ENCODE measurements at places on chromosomes 5 and 9.
A peak's percentile ranks its signal among the peaks of the same experiment; 100 is the strongest.

DNA sequence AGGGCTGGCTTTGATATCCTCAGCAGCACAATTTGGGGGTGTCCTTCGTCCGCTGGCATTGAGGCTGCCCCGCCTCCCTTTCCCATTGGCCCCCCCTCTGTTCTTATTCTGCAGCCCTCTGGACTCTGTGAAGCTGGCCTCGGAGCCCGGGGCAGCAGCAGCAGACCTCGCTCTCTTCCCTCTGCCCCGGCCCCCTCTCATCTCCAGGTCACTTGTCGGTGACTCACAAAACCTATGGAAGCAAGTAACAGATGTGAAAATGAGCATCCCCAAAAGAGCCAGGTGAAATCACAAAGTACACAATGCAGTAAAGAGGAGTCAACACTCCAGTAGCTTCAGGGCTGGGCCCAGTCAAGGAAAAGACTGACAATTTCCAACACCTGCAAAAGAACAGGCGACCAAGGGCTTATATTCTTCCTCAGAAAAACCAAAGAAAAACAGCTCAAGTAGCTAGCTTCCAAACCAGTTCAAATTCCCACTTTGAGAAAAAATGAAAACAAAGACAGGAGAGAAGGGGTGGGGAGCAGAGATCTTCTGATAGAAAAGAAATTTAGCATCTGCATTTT, 97.5 kb downstream of the ZNF608 start:
- no peak for DNase-seq

- no peak for DNase-seq
Measured at GRCh38 chr5:150309101-150309885, 6.6 kb upstream of the ARSI start.

- no peak for DNase-seq
Measured at GRCh38 chr9:15707000-15707399, 154.2 kb downstream of the CCDC171 start.

DNA sequence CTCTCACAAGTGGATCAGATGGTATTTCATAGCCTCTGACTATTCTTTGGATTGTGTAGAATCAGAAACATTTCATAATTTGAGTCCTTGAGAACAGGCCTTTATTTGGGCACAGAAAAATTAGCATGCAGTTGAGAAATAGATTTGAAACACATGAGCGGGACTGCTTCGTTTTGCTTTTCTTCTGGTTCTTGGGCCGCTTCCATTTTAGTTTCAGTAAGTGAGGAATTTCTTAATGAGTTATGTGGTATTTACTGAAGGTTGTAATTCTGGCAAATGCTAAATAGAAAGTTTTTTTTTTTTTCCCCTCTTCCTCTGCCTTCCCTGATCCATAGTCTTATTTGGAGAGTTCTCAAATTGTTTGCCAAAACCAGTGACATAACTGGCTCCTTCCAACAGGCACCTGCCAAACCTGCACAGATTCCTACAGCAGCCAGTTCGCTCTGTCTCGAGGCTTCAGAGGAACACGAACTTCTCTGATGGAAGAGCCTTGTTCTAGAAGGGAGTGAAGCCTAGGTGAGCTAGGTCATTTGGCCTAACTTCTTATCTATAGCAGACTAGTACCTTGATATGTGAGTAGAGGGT, 71.2 kb upstream of the SLC28A3 start:
- no peak for DNase-seq

DNA sequence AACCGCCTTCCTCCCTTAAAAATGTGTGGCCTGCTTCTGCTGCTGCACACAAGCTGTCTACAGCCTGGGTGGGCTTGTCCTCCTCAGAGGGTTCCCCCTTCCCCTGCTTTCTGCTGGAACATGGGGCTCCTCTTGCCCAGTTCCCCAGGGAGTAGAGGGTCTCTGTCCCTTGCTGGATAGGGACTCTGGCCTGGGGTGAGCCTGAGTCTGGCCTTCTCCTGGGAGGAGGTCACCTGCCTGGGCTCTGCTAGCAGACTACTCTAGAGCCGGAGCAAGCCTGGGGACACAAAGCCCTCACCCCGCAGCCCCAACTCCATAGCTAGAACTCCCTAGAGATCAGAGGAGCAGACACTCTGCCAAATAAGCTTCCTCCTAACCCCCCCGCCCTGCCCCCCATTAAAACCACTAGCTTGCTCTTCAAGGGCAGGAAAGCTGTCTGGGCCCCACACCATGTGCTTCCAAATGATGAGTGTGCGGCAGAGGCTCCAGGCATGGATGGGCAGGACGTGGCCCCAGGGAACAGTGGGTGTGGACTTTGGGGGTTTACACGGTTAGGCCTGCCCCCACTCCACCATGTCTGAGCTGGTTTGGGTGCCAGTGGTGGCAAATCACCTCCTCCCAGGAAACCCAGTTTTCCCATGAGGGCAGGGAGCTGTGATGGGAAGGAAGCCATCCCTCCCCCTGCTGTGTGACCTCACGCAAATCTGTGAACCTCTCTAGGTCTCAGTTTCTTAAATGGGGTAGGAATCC, 10.0 kb downstream of the TCF7 start:
- DNase-seq = peak; percentile 77

GRCh38 chr9:128247226-128247803, 28.5 kb downstream of the GOLGA2 start:
- no peak for DNase-seq

GRCh38 chr5:176948458-176948857, 49.3 kb upstream of the HK3 start:
- peak; percentile 8 for DNase-seq

DNA sequence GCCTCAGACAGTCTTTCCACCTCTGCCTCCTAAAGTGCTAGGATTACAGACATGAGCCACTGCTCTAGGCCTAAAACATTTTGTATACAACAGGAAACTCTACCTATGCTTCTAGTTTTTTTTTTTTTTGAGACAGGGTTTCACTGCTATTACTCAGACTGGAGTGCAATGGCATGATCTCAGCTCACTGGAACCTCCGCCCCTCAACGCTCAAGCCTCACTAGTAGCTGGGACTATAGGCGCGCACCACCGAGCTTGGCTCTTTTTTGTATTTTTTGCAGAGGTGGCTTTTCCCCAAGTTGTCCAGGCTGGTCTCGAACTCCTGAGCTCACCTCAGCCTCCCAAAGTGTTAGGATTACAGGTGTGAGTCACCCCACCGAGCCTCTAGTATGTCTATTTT, 5.4 kb downstream of the HSPA9 start:
- no peak for DNase-seq

DNA sequence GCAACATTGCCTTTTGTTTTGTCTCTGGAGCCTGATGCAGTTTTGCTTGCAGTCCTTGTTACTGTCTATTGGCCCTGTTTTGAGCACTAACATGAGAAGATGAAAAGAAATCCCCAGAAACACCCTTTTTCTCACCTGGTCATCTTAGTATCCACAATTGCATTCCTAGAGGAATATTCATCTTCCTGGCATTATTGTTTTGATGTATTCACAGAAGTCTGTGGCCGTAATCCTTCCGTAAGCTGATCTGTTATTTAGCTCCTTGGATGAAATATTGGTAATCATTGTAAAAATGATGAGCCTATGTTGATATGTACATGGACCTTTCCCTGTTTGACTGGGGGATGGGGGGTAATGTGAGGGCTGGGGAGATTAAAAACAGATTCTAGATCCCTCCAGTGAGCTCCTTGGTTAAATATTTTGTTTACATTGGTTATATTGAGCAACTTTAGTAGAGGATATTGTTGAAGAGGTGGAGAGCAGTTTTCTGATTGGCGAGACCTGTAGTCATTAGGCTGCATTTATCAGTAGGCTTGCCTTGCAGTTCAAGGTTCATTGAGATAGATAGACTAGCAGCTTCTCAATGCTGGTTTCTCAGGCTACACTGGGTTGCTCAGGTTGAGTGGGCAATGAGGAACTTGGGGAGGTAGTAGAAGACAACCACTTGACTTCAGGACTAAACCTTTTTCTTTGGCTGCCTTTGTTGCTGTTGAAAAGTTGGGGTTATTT, 117.5 kb downstream of the MACIR start:
- no peak for DNase-seq

- no peak for DNase-seq
Measured at GRCh38 chr9:134315716-134316448, 10.4 kb upstream of the RXRA start.

DNA sequence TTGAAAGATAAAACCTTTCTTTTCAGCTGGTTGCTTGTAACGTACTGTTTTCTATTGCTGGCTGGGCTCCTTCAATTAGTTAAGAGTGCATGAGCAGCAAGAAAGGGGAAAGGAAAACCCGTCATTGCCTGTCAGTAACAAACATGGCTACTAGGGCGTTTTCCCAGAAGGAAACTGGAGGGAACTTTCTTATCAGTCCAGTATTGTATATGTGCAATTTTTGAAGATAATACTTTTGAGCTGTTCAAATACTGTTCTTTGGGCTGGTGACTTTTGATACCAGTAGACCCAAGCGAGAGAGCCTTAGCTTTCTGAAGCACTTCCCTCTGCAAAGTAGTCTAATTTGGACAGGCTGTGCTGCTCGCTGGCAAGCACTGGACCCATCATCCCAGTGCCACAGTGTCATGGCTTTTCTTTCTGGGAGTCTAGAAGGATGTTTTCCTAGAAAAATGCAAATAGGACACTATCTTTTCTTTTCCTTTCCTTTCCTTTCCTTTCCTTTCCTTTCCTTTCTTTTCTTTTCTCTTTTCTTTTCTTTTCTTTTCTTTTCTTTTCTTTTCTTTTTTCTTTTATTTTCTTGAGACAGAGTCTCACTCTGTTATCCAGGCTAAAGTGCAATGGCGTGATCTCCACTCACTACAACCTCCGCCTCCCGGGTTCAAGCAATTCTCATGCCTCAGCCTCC, 149.9 kb upstream of the SMIM23 start:
- DNase-seq = no peak

- DNase-seq = no peak
Measured at GRCh38 chr5:58770136-58770535, 187.3 kb downstream of the RAB3C start.

GRCh38 chr5:30650311-30650710, 543.2 kb upstream of the CDH6 start:
- no peak for DNase-seq

DNA sequence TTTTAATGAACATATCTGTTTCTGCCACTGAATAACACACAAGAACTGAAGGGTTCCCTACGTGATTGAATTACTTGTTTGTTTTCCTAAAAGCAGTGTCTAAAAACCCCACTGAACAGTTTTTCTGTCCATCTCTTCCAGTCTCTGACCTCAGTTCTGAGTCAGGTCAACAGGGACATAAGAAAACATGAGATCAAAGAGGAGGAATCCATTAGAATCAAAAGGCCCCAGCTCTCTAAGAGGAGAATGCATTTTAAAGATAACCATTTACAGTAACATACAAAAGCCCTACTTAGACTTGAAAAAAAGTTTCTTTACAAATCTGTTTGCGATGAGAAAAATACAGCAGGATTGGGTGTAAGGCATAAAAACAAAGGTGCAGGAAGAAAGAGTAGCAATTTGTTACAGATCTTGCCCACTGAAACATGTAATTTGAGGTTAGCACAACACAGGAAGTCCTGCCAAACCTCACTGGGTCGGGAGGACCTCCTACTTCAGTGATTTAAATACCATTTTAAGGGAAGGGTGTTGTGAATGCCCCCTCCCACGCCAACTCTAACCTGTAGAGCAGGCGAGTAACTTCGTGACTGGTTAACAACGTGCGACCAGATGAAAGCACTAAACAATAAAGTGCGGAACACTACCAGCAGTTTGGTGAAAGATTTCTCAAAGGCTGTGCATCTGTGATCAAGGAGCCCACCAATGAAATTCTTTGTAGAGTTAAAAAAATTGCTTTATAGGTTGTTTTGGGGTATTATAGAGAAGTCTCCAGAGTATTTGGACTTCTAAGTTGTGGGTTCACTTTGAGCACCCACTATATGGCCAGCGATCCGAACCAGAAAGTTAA, 1.3 kb downstream of the QSOX2 start:
- no peak for DNase-seq

DNA sequence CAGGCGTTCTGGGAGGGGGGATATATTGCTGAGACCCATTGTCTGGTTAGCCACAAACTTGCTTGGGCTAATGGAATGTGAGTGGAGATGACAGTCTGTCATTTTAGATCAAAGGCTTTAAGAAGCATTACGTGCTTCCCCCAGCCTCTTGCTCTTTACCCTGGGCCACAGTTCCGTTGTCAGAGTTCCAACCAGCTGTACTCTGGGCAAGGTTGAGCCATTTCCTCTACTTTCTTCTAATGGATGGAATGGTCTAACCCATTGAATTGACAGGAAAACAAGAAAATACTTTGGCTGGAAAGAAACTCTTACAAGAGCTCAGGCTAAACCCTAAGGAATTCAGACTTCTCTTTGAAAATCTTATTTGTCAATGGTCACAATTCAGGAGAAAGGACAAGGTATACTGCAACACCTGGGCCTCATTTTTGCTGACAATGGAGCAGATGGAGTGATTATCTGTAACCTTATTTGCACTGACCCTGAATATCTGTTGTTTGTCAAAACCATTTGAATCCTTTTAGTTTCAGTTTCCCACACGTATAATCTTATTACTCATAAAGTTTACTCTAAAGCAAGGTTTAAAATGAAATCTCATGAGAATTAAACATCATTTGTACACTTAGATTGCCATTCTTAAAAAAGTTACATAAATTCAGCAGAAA, 231.4 kb downstream of the PDE4D start:
- no peak for DNase-seq

- no peak for DNase-seq
Measured at GRCh38 chr5:37888476-37888875, 48.6 kb upstream of the GDNF start.

- DNase-seq = no peak
Measured at GRCh38 chr5:43973908-43974307, 370.9 kb downstream of the NNT start.

GRCh38 chr5:124582561-124582840, 163.9 kb downstream of the ZNF608 start:
- no peak for DNase-seq

- DNase-seq = no peak
Measured at GRCh38 chr5:62309107-62309506, 3.1 kb downstream of the KIF2A start.

DNA sequence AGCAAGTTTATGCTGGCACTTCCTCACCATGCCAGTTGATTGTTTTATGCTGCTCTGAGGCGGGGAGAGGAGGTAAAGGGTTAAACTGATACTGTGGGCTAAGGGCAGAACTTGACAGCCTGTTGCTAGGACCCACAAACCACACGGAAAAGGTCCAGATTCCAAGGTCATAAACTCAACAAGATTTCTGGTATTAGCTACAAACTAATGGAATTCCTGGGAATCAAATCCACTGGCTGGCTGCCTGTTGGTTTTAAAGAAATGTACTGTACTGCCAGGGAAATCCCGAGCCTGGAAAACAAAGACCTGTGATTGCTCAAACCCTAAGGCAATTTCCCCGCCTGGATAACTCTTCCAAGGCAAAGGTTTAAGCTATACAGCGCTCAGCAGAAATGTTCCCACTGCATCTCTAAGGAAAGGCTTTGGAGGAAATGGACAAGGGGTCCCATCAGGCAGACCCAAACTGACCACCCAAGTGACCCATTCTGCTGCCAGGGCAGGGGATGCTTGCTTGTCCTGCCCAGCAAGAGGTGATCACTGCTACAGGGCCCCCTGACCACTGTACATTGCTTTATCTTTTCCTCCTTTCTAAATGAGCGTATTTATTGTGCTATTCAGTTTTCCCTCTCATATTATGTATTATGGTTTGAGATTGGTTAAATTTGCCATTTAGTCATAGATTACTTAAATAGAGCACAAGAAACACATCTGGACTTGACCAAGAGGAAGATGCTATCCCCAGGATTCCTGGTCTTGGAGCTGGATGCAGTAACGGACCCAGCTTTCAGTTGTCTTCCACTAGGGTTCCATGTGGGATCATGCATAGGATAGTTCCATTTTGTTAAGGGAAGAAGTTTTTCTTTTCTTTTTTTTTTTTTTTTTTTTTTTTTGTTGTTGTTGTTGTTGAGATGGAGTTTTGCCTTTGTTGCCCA, 124.3 kb downstream of the SUSD1 start:
- DNase-seq = peak; percentile 62

- DNase-seq = no peak
Measured at GRCh38 chr5:36658038-36658756, 51.8 kb downstream of the SLC1A3 start.

- DNase-seq = no peak
Measured at GRCh38 chr5:72436796-72437471, 70.3 kb downstream of the ZNF366 start.
